Foreskin fibroblast (primary cell): ENCODE measurements at places on chromosomes 16 and 17.

GRCh38 chr17:8046306-8046928 lies 7.6 kb downstream of the ALOX15B start:
- no peak for DNase-seq

GRCh38 chr16:88917146-88917914 lies 50.9 kb upstream of the PABPN1L start:
- no peak for DNase-seq

- no peak for DNase-seq
Observed at GRCh38 chr16:27943766-27944165, 119.7 kb downstream of the GSG1L start.

DNA sequence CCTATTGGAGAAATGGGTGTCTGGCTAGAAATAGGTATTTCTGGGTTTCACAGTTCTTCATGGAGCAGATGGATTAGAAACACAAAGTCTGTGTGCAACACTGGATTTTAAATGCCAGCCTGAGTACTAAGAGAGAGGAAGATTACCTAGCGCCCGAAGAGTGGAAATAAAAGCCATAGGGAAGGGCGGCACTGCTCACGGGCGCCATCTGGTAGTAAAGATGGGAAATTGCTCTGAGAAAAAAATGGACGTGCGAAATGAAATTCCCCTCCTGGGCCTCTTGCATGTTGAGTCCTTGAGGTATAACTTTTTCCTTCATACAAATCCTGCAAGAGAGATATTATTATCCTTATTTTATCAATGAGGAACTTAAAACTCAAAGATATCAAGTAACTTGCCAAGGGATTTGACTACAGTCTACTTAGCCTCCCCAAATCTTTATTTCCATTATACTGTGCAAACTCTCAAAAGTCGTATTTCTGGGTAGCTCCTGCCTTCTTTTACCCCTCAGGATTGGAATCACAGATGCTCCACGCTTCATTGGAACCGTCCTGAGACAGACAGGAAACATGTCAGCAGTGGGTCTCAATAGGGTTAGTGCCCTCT lies 72.8 kb downstream of the MMD start:
- DNase-seq, result peak; percentile 42

DNA sequence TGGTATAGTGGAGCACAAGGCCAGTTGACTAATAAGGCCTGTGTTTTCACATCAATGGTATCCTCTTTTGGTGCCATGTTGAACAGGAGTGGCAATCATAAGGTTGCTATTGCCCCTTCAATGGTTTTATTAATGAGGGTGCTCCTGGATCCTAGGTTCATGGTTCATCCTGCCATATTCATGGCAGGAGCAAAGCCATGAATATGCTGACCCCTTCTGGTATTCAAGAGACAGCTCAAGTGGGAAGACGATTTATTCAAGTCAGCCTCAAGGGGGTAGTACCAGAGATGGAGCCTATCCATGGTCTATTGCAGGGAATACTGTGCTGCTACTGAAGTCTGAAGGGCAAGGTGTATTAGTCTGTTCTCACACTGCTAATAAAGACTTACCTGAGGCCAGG lies 2.6 kb downstream of the ABCA9 start:
- no peak for DNase-seq

GRCh38 chr16:68362947-68363657 lies 52.3 kb downstream of the PRMT7 start:
- DNase-seq, result no peak

DNA sequence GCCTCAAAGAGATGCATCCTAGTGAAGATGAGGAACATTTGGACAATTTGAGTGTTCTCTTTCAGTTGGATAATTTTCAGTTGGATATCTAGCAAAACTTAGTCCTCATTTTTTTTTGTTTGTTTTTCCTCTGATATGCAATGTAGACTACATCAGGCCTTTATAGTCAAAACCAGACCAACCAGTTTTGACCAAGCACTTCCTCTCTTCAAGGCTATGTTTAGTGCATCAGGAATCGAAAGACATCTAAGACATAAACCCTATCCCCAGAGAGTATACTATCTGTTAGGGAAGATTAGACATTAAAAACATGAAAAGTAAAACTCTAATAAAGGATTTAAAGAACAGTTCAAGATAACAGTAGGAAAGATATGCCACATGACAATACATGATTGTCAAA lies 256.1 kb downstream of the IRX3 start:
- no peak for DNase-seq

- DNase-seq, result peak; percentile 92
Observed at GRCh38 chr16:30984669-30985400, at the start of gene HSD3B7. TSS of gene HSD3B7 (plus strand) at chr16:30985207. CDS start at chr16:30985659, 452 bp downstream.

- no peak for DNase-seq
Observed at GRCh38 chr16:2086106-2086742, 38.4 kb downstream of the TSC2 start.

GRCh38 chr16:75861311-75862097 lies 135.2 kb upstream of the CPHXL start:
- DNase-seq, result no peak

- DNase-seq, result peak; percentile 99
Observed at GRCh38 chr16:74666425-74667254, at the start of gene RFWD3. TSS of gene RFWD3 (minus strand) at chr16:74666877. CDS start at chr16:74661449, 5,428 bp downstream.

DNA sequence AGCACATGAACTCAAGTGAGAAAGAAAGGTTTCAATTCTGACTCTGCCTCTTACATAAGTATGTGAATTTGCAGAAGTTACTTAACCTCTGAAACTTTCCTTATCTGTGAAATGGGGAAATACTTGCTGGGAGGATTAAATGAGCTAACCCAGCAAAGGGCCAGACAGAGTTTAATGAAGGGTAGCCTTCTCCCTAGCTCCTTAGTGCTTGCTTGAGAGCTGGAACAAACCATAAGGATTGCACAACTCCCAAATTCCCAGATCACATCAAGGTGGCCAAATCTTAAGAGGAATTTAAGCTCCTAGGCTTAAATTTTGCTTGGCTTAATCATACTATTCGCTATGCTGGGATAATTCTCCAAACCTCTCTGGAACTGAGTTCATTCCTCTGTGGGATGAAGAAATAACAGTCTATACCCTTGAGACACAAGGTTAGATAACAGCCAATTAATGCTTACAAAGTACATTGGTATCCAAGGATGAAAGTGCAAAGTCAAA lies 11.8 kb upstream of the WSB1 start:
- DNase-seq, result peak; percentile 5

DNA sequence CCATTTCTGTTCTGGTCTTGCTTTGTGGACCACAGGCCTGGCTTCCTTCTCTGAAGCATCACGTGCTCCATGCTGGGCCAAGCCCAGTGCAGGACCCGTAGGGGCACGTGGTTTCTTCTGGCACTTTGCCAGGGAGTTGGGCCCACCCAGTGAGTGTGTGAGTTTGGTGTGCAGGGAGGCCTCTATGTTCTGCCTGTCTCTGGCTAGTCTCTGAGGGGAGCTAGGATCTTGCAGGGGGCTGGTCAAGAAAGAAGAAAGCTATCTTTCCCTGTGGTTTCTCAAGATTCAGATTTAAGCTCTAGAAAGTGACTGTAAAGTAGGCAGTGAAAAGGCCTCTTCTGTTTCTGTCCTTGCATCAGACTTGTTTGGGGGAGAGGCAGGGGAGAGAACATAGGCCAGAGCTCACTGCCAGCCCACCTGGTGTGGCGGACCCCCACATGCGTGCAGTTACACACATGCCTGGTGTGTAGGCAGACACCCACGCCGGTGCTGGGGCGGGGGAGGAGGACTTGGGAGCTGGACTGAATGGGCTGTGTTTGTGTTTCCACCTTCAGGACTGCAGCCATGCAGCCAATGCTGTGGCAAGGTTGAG lies 11.8 kb downstream of the LASP1 start:
- peak; percentile 77 for DNase-seq

- DNase-seq, result no peak
Observed at GRCh38 chr16:30186444-30186781, 3.0 kb downstream of the CORO1A start.

GRCh38 chr17:81040791-81041337 lies 5.9 kb downstream of the BAIAP2 start:
- no peak for DNase-seq

GRCh38 chr16:3454093-3454492 lies 10.6 kb downstream of the NAA60 start:
- peak; percentile 46 for DNase-seq

GRCh38 chr17:63278728-63279442 lies 167.2 kb downstream of the CYB561 start:
- DNase-seq, result no peak

DNA sequence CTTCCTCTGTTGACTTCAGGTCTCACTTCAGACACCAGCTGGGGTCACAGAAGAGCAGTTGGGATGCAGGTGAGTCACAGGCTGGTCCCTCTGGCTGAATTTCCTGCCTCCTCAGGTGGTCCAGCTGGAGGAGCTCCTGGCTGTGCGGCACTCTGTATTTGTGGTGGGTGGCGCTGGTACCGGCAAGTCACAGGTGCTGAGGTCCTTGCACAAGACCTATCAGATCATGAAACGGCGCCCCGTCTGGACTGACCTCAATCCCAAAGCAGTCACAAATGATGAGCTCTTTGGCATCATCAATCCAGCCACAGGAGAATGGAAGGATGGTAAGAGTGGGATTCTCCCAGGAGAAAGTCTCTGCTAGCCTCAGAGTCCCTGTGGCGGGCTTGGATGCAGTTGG lies 149.2 kb downstream of the DNAH9 start:
- DNase-seq, result no peak

DNA sequence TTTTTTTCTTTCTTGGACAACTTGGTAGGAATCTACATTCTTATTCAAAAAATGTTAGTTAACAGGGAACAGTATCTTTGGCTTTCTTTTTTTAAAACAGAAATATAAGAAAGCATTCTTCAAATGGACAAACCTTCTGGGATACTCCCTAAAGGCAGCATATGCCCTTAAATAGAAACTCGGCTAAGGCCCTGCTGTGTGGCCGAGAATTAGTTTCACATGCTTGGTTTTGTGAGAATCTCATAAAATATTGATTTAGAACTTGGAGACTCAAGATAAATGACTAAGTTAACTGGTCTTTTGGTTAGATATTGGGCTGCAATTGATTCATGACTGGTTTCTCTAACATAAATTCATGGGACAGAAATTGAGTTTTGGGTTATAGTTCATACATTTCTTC lies 359.9 kb upstream of the XYLT1 start:
- no peak for DNase-seq

DNA sequence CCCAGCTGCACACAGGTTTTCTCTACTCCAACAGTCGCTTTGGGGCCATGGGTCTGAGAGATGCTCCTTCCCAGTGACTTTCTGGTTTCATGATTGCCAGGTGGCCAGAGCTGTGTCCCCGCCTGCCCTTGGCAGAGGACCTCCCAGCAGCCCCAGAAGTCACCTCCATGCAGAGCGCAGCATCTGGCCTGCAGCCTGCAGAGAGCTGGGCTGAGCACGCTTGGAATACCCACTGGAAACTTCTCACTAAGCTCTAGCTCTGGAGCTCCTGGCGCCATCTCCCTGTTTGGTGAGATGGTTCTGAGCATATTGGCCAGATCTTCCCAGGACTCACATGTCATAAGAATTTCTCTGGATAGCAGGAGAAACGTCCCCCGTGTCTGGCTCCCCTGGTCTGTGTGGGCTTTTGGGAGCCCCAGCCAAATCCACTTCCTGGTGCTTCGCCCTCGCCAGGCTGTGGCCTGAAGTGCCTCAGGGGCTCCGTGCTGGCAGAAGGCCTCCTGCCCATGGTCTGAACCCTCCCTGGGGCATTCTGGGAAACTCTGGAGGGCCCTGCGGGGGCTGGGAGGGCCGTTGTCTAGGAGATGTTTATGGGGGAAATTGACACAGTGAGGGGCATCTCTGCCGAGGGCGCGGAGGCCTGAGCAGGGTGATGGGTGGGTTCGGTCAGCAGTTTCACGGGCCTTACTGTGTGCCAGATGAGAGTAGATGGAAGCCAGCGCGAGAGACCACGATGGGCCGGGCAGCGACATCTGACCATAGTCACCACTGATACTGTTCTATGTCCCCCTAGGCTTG lies 73.2 kb upstream of the CIBAR2 start:
- no peak for DNase-seq

- DNase-seq, result no peak
Observed at GRCh38 chr16:81765111-81765919, 13.8 kb upstream of the PLCG2 start.

DNA sequence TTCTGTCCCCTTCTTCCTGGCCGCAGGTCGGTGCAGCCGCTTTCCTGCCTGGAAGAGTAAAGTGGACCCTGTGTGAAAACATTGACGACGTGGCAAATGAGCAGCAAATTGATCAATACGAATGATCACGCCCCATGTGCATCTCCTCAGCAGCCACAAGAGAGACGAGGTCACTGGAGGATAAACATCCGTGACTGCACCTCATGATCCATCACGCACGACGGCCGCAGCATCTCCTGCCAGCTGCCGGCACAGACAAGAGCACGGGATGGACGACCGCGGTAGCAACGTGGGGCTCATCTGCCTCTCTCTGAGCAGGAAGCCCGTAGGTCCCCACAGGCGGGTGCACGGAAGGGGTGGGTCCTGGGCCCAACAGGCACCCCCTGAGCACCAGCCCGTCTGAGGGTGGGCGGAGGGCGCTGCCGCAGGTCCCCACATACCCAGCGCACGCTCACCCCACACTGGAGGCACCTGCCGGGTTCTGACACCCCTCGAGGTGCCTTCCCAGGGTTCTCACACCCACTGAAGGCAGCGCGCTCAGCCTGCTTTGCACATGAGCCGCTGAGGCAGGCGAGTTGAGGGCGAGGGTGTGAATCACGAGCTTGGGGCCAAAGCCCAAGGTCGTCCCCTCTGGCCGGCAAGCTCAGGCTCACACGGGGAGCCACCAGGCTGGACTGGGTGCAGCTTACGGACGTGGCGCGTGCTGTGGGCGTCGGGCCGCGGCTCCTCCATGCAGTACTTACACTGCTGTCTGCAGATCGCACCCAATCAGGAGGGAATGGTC lies 12.3 kb upstream of the CDH15 start:
- no peak for DNase-seq

GRCh38 chr17:17256316-17256715 lies 19.3 kb upstream of the FLCN start:
- no peak for DNase-seq

- DNase-seq, result no peak
Observed at GRCh38 chr17:76132574-76133338, 8.3 kb downstream of the FOXJ1 start.

DNA sequence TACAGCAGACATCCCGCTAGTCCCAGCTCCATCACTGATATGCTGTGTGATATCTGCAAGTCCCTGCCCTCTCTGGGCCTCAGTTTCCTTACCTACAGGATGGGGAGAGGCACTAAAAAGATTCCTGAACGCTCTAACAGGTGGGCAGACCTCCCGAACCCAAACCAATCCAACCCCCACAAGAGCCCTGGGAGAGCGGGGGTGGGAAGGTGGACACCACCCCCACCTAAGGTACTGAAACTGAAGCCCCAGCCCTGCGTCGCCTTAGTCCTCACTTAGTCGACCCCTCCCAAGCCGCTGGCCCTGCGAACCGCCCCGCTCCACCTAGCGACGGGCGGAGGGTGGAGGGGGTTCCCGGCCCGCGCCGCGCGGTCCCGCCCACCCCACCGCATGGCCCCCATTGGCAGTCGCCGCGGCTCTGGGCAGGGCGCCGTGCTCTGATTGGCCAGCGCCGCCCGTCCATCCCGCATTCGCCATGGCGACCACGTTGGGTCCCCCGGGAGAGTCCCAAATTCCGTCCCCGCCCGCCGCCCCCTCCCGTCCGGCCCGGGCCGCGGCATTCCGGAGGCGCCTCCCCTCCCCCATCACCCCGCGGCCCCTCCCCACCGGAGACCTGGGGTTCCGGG lies 578 bp downstream of the CCDC102A start:
- peak; percentile 90 for DNase-seq
